ENCODE measurements at places on chromosomes 5 and 9.

DNA sequence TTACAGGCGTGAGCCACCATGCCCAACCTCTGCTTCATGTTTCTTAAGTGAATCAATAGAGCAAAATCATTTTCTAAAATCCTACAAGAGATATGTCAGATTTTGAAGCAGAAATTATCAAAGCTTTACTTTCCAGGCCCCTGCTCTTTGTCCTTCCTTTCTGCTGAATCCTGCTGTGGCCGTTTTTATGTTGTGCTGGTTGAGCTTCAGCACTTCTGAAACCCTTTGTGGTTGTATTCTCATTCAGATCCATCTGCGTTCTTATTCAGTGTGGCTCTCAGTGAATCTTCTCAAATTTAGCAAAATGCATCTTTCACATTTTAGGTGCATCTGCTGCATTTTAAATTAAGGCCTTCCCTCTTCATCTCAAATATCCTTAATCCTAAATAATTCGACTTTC is 26.0 kb downstream of the JMY start:
- H3K27ac ChIP-seq = no peak overlapping the region
- no peaks in the 10 kb centered on the region for H3K4me1 ChIP-seq
- no peak for DNase-seq
- H3K36me3 ChIP-seq = no peaks in the 10 kb centered on the region
- no peak overlapping the region for H3K4me3 ChIP-seq

DNA sequence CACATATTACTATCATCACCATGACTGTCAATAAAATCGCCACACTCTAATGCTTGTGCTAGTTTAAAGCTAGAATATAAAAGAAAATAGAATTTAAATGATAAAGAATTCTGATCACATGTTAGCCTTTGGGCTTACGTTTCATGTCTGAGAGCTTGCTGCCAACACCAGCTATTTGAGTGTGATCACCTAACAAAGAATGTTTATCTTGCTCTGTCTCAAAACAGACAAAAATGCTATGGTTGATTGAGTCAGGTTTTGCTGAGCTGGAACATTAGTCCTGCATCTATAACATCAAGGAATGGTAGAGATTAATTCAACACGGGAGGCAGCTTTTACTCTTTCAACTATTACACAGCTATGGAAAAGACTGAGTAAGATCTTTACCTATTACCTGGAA is 50.7 kb downstream of the MSX2 start:
- no peak overlapping the region for H3K4me3 ChIP-seq
- H3K4me1 ChIP-seq = no peaks in the 10 kb centered on the region
- no peaks in the 10 kb centered on the region for H3K36me3 ChIP-seq

- H3K36me3 ChIP-seq = no peaks in the 10 kb centered on the region
- peaks cover 2% of the 10 kb centered on the region for H3K27me3 ChIP-seq
- H3K4me1 ChIP-seq = no peaks in the 10 kb centered on the region
- H3K4me3 ChIP-seq = no peak overlapping the region
- peak; percentile 67 for DNase-seq
- no peak overlapping the region for H3K27ac ChIP-seq
These were observed 58.8 kb downstream of the MTRR start for GRCh38 chr5:7927466-7928375.

DNA sequence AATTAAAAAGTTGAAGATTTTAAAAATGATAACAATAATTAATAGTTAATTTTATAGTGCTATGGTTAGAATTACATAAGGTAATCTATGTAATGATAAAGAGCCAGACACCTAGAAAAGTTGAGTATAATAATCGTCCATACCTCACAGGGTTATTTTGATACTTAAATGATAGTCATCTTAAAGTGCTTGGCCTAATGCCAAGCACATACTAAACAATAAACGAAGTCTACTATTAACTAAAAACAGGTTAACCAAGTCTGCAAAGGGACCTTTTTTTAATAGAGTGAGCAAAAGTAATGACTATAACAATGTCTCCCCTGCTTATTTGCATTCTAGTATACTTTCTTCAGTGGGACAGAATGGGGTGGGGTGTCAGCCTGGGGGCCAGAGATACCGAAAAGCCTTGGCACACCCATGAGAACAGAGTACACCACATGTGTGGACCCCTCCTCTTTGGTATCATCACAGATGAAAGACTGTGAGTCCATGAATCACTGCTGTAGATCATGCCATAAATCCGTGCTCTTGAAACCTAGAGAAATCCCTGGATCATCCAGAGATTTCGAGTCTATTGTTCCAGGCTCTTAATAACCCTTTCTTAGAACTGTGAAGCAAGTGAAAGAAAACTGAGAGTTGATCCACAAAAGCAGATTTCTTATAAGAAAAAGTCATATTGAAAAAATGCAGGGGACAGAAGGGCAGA is 249.5 kb downstream of the PRELID2 start:
- no peak overlapping the region for H3K27ac ChIP-seq
- no peaks in the 10 kb centered on the region for H3K4me1 ChIP-seq
- no peaks in the 10 kb centered on the region for H3K36me3 ChIP-seq
- no peak for DNase-seq
- no peaks in the 10 kb centered on the region for H3K27me3 ChIP-seq

GRCh38 chr9:131017067-131017466 is 8.1 kb downstream of the LAMC3 start:
- H3K27ac ChIP-seq = no peak overlapping the region
- H3K36me3 ChIP-seq = peaks cover 6% of the 10 kb centered on the region
- H3K4me3 ChIP-seq = no peak overlapping the region
- H3K4me1 ChIP-seq = peaks cover 3% of the 10 kb centered on the region
- peaks cover 4% of the 10 kb centered on the region for H3K27me3 ChIP-seq

- H3K27ac ChIP-seq = peak overlapping the region; percentile 46
- peaks cover 30% of the 10 kb centered on the region for H3K4me1 ChIP-seq
- no peaks in the 10 kb centered on the region for H3K36me3 ChIP-seq
- DNase-seq = no peak
These were observed 246.1 kb downstream of the TRIM32 start for GRCh38 chr9:116933251-116933650.

GRCh38 chr5:98121036-98121936 is 652.2 kb upstream of the RGMB start:
- H3K4me3 ChIP-seq = no peak overlapping the region
- no peaks in the 10 kb centered on the region for H3K4me1 ChIP-seq
- DNase-seq = no peak
- H3K27me3 ChIP-seq = peaks cover 2% of the 10 kb centered on the region
- H3K36me3 ChIP-seq = no peaks in the 10 kb centered on the region

DNA sequence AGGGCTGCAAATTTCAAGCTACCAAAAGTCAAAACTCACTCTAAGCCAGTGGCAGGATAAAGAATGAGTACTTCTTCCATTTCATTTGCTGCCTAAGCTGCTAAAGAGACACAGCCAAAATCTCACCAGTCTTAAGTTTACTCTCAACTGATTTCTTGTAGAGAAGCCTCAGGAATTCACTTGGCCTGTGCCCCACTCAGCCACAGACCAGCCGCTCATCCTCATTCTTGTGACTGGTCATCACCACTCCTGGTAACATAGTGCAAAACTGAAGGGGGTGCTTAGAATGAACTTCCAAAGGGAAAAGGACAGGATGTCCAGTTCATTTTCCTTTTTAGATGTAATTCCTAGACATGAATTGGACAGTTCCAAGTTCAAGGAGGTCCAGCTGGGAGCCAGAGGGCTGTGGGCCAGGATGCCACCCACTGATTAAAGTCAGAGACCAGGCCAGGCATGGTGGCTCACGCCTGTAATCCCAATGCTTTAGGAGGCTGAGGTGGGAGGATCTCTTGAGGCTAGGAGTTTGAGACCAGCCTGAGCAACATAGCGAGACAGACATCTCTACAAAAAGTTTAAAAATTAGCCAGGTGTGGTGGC is 72.7 kb upstream of the RANBP3L start:
- H3K36me3 ChIP-seq = no peaks in the 10 kb centered on the region
- no peak overlapping the region for H3K27ac ChIP-seq
- no peak for DNase-seq
- H3K27me3 ChIP-seq = peaks cover 6% of the 10 kb centered on the region
- H3K4me1 ChIP-seq = peaks cover 4% of the 10 kb centered on the region

DNA sequence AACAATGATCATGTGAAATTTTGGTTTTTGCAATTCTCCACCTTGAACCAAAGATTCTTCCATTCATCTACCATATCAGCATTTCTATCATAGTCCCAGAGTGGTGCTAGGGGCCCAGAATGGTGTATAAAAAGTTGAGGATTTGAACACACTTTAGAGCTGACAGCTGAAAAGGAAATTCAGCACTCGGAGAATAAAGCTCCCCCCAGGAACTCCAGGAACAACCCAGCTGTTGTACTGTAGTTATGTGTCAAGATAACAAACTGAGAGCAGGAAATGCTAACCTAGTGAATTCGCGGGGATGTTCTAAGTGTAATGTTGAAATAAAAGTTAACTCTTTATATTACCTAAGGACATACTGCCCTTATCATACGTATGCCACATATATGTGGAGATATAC is 216.7 kb downstream of the NFIB start:
- H3K4me1 ChIP-seq = peaks cover 54% of the 10 kb centered on the region
- H3K36me3 ChIP-seq = peaks cover 20% of the 10 kb centered on the region

DNA sequence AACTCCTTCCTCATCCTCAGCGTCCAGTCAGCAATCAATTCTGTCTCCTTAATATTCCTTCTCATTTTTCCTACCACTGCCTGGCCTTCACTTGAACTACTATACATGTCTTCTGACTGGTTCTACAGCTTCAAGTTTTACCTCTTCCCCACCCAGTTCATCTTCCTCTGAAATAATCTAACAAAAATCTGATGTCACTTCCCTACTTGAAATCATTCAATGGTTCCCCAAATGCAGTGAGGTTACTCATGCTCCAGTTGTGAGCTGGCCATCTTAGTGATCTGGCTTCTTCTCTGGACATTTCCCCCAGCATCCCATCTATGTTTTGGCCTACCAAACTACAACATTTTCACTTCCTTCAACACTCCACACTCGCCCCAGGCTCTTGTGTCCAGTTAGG is 14.9 kb upstream of the TMEM267 start:
- DNase-seq = no peak
- no peaks in the 10 kb centered on the region for H3K4me1 ChIP-seq
- no peak overlapping the region for H3K27ac ChIP-seq
- H3K4me3 ChIP-seq = no peak overlapping the region

DNA sequence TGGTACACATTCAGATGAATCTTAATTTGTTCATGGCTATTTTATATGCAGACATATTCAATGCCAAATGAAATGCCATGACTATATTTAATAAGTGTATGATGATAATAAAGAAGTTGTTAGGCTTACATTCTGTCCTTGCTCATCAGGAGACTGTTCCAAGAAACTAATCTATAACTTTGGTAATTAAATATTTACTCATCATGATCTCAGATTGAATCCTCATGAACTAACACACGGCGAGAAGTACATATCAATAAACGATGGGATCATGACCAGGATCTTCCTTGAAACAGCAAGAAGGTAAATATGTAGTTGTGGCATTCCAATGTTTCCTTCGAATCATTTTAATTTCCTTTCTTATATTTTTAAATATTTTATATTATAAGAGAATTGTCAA is 12.5 kb upstream of the AGGF1 start:
- no peak overlapping the region for H3K4me3 ChIP-seq
- H3K4me1 ChIP-seq = peaks cover 6% of the 10 kb centered on the region
- H3K27ac ChIP-seq = no peak overlapping the region
- DNase-seq = no peak

Measured in endothelial cell (in vitro differentiated cells).